T-cell (primary cell): ENCODE measurements at places on chromosomes 2 and 18.

DNA sequence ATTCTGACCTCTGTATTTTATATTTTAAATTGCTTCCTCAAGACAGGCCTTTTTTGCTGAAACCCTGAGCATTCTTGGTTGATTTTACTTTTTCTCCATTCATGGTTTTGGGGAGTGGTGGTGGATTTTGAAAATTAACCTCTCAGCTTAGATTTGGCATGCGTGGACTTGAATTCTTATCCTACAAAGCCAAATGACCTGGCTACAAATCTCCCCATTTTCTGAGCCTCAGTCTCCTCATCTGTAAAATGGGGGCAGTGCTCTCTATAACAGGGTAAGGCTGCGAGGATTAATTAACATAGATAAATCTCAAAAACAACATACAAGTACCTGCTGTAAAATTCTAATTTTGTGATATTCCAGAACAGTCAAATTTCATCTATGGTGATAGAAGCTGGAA lies 103.4 kb upstream of the CDCA7 start:
- no peak for DNase-seq

DNA sequence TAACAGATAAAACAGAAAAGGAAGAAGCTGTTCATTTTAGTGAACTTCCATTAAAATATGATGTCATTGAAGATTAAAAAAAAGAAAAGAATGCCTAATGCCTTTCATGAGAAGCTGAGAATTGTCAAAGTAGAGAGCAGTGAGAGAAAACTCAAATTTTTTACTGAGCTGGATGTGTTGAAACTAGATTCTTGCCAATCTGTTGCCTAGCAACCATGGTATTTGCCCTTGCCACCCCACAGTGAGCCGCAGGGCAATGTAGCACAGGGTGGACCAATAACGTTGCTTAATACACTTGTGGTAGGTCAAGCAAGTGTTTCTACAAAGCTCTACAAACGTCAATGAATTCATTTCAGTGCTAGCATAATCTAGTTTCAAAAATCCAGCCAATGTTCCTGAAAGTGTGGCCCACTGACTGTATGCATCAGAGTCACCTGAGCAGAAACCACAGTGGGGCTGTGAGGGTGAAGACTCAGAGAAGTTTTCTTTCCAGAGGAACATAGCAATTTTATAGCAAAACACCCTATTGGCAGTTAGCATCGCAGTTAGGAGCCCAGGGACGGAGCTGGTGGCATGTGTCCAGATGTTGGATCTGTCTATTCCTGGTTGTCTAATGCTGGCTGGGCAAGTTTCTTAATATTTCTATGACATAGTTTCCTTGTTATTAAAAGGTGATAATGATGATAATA lies 132.2 kb downstream of the DOCK10 start:
- DNase-seq, result peak; percentile 48

- no peak for DNase-seq
Measured at GRCh38 chr2:233142355-233142897, 82.3 kb downstream of the INPP5D start.

- DNase-seq, result no peak
Measured at GRCh38 chr18:23053776-23054457, 81.4 kb upstream of the CABLES1 start.

- DNase-seq, result no peak
Measured at GRCh38 chr18:59957957-59958356, 58.2 kb downstream of the PMAIP1 start.

DNA sequence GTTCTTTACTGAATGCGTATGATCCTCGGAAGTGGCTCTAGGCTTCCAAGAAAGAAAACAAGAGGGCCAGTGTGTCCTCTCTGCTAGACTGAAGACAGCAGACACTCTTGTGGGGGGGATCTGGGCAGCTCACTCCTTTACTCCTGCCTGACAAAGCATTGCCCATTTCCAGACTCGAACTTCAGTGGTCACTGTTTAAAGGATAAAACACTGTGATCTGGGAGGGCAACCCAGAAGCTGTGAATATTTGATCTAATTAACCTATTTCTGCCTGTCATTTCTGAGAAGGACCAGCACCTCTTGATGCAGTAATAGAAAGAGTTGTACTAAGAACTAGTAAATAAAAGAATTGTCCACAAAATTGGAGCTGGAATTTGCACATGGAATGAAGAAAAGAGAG lies 24.5 kb upstream of the CCDC68 start:
- no peak for DNase-seq

DNA sequence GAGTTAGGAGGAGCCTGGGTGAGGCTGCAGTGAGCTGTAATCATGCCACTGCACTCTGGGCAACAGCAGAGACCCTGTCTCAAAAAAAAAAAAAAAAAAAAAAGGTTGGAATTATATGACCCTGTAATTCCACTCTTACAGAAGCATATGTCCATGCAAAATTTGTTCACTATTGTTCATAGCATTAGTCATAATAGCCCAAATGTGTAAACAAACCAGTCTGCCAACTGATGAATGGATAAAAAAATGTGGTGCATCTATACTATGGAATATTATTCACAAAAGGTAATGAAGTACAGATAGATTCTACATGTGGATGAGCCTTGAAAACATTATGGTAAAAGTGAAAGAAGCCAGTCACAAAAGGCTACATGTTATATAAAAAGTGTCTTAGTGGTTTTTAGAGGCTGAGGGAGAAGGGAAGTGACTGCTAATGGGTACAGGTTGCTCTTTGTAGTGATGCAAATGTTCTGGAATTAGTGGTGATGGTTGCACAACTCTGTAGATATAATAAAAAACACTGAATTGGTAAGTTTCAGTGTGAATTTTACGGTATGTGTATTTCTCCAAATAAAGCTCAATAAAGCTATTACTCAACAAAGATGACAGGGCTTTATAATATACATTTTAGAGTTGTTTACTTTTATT lies 9.4 kb downstream of the COA5 start:
- no peak for DNase-seq

DNA sequence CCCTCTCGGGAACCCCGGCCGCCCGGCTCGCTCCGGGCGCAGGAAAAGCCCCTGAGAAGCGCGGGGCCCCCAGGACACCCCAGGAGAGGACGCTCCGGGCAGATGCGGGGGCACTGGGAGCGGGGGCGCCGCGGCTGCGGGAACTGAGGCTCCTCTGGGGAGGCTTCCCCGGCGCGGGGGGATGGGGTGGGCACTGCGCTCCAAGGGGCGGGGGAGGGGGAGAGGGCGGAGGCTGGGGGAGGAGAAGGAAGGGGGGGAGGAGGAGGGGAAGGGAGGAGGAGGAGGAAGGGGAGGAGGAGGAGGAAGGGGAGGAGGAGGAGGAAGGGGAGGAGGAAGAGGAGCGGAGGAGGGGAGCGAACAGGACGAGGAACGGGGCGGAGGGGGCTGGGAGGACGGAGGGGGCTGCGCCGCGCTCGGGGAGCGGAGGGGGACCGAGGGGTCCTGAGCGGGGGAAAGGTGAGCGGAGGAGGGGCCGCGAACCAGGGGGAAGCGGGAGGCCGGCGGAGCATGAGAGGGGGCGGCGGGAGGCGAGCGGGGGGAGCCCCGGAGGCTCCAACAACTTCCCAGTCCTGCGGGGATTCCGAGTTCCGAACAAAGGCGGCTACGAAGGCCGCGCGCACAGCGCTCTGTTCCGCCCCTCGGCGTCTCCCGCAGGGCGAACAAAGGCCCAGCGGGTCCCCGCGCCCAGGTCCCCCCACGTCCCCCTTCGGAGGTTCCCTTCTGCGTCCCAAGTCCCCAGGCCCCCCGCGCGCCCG lies 742 bp downstream of the PXDN start:
- no peak for DNase-seq
